NCI-H2081 treated with DMSO at 0.1 percent for 48 hours (cell line): ENCODE measurements at places on chromosomes 5 and 9.

DNA sequence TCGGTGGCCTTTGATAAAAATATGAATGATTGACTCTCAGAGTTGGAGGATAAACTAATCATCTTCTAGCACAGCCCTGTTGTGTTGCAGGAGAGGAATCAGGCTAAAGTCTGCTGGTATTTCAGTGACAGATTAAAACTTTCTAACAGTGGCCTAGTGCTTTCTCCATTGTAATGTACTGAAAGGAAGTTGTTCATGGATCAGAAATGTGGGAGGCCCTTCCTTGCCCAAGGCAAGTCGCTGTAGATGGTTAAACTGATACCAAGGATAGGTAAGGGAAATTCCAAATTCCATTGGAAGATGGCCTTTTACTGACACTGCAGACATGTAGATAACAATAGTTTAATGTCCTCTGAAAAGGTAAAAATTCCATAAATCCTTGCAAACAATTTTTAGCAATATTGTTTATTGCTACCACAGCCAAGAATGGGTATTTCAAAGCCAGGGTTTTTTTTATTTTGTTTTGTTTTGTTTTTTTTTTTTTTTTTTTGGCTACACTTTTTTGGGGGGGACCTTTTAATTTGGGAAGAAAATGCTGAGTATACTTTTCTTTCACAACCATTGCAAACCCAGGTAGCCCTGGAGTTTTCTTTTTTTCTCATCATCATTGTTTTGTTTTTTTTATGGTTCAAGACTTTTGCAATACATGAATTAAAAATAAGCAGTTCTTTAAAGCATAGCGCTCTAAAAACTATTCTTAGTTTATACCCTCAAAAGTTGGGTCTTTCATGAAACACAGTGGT lies 35.5 kb downstream of the WDR36 start:
- no peak for DNase-seq

DNA sequence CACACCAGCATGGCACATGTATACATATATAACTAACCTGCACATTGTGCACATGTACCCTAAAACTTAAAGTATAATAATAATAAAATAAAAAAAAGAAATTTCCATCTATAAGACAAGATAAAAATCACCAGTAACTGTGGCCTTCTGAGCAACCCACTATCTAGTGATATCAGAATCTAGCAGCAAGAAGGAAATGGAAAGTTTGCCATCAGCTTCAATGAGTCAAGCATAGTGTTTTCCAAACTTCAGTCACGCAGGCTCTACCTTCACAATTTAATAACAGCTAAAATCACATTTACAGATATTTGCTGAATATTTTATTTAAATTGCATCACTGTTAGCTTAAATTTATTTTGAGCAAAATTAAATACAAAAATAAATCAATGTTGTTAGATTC lies 345.3 kb upstream of the CD180 start:
- no peak for DNase-seq

DNA sequence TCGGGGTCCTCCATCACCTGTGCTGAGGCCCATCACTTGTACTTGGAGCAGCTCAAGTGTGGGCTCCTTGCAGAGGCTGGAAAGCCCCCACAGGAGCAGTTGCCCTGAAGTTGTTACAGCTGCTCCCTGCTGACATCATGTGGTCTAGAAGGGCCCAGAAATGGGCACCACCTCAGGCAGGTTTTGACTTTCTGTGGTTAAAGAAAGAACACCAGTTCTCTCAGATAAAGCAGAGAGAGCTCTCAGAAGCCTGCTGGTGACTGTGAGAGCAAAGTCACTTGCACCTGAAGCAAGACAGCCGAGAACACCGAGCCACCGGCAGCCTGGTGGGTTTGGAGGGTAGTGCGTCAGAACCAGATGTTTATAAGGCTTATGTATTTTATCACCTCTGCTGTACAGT lies 70.4 kb downstream of the MVB12B start:
- DNase-seq: no peak

DNA sequence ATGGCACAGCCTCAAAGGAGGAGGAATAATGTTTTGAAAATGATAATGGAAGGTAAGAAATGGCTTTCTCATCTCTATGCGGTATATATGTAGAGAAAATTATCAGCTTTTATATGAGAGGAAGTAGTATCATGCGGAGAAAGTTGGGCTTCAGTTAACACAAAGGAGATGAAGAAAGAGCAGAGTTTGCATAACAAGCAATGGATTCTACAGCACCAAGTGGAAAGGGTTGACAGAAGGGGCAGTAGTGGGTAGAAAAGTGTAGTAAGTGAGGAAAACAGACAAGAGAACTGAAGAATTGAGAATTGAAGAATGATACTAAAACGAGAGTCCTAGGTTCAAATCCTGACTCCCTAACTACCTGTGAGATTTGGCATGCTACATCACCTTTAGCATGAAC lies 51.0 kb downstream of the GNG10 start:
- no peak for DNase-seq

DNA sequence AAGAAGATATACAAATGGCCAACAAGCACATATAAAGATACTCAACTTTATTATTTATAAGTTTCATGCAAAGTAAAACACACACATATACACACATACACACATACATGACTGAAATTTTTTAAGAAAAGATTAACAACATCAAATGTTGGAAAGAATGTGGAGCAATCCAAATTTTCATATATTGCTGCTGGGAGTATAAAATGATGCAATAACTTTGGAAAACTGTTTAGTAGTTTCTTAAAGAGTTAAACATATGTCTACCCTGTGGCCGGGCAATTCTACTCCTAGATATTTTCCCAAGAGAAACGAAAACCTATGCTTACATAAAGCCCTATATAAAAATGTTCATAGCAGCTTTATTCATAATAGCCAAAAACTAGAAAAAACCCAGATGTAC lies 99.8 kb upstream of the NR4A3 start:
- DNase-seq: no peak

DNA sequence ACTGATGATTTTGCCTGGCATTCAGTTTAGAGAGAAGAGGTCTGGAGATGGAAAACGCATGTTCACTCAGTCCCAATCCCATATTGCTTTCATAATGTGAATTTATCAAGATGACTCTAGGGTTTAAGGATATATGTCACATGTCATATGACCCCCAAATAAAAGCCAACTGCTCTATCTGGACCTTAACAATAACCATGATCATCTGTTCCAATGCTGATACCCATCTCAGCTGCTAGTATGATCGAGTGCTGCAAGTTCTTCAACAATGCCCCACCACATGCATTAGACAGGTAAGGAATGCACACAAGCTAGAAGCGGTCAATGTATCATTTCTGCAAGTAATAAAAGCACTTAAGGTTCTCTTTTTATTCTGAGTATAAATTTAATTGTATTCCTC lies 91.8 kb downstream of the OXCT1 start:
- DNase-seq: no peak

GRCh38 chr9:109775516-109775915 lies 4.5 kb upstream of the PALM2AKAP2 start:
- DNase-seq: no peak

- no peak for DNase-seq
These were observed 2.1 kb downstream of the RPL7A start for GRCh38 chr9:133349965-133350616.

DNA sequence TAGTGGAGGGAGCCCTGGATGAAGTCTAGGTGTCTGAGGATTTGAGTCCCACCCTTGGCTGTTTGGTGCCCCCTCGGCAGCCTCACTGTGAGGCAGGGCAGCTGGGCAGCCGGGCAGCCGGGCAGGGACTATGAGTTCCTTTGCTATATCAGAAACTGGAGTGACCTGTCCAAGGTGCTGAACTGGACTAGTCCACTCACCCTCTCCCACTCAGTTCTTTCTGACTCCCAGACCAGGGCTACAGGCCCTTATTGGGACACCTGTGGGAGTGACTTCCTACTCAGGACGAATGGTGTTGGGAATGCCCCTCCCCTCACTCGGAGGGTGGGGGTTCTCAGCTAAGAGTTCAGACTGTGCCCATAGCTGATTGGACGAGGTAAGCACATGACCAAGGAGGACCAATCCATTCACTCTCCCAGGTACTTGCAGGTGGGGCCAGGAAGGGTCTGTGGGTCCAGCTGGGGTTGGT lies 34.1 kb upstream of the RAPGEF1 start:
- DNase-seq: no peak

- DNase-seq: no peak
These were observed 276.3 kb downstream of the EPB41L4A start for GRCh38 chr5:112142769-112143270.

DNA sequence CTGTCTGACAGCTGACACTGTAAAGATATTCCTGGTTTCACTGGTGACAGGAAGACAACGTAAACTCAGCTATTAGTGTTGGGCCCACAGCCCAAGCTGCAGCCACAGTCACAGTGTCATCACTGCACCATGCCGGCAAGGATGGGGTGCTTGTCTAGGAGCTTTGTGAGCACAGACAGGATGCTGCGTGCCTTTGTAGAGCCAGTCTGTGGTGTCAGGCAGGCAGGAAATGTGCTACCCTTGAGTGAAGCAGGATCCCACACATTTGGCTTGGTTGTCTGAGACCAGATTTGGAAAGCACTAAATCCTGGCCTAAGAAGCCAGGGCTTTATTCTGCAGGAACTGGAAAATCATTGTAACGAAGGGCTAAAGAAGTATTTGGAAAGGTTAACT lies 121.6 kb upstream of the ADAMTS16 start:
- DNase-seq: no peak

- DNase-seq: no peak
These were observed 4.0 kb upstream of the VCAN start for GRCh38 chr5:83467371-83468035.

GRCh38 chr5:17147617-17148016 lies 69.8 kb upstream of the BASP1 start:
- DNase-seq: no peak

- no peak for DNase-seq
These were observed 870.7 kb upstream of the CDH10 start for GRCh38 chr5:25515525-25515924.

DNA sequence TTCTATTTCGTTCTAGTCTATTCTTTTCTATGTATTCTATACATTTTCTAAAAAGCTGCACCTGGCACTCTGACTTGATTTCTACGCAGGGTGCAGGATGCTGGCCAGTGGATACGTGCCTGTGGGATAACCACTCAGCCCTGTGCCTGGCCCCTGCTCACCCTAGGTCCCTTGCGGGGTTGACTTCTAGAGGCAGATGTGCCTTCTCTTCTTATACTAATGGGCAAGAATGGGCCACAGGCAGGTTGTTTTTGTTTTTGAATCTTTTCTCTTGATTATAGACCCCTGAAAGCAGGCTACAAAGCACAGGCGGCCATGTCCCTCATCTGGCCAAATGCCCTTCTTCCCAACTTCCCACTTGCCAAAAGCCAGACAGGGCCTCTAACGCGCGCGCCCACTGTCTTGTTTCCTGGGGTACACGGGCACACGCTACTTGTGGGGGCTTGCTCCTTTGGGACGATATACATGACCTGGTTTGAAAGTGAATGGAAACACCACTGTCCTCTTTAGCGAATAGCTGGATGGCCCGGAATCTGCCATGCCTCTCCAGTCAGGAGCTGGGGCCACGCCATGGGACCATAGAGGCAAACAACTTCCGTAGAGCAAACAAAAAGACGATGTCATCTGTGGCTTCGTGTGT lies 162.7 kb upstream of the IRX2 start:
- DNase-seq: no peak

DNA sequence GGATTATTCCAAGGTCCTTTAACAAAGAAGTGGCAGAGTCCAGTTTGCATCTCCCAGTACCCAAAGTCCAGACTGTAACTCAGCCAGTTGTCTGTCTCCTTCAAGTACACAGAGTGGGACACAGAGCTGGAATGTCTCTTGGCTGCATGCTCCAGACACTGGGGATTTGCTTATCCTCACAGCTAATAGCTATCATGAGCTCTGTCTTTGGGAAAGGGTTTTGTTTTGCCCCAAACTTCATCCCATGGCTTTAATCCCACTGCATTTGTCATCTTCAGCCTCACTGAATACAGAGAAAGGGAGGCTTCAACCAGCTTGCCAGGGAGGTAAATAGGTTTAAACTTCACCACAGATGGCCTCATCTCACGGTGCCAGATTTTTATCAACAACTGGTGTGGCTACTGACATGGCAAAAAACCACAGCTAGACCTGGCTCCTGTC lies 412.2 kb upstream of the SLC24A2 start:
- DNase-seq: no peak

GRCh38 chr9:111151537-111151936 lies 113.3 kb upstream of the LPAR1 start:
- no peak for DNase-seq

DNA sequence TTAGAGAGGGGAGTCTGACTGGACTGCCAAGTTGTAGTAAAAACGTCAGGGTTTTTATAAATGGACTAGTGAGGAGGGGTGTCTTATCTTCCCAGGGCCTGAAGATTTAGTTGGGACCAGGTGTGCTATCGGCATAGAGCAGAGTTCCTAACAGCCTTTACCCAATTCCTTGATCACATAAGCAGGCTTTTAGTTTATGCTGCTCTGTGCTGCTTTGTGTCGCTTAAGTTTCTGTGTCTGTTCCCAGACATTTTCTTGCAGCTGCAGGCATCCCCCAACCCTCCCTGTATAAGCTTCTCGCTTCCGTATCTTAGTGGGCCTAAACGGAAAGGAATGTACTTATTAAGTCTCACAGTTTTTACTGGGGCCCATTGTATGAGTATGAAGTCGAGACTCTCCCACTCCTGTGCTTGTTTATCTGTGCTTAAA lies 2.6 kb upstream of the SMC5 start:
- DNase-seq: no peak
